ENCODE measurements at places on chromosomes 6 and 20.

DNA sequence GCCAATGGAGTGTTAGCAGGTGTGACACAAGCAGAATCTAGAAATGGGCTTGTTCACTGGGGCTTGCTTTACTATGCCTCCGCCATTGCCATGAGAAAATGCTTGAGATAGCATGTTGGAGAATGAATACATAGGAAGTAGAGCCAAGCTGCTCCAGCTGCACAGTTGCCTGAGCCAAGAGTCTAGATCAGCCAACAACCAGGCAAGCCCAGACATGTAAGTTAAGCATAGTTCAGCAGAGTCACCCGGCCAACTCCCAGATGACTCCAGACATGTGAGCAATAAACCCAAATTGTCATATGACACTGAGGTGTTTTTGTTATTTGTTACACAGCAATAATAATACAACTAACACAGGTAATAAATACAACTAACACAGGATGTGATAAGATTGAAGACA, 167.9 kb downstream of the HAO1 start:
- no peak for DNase-seq

GRCh38 chr6:11987386-11987785, 24.7 kb upstream of the HIVEP1 start:
- DNase-seq = no peak

GRCh38 chr6:75776461-75776860, 27.4 kb downstream of the MYO6 start:
- DNase-seq = no peak

DNA sequence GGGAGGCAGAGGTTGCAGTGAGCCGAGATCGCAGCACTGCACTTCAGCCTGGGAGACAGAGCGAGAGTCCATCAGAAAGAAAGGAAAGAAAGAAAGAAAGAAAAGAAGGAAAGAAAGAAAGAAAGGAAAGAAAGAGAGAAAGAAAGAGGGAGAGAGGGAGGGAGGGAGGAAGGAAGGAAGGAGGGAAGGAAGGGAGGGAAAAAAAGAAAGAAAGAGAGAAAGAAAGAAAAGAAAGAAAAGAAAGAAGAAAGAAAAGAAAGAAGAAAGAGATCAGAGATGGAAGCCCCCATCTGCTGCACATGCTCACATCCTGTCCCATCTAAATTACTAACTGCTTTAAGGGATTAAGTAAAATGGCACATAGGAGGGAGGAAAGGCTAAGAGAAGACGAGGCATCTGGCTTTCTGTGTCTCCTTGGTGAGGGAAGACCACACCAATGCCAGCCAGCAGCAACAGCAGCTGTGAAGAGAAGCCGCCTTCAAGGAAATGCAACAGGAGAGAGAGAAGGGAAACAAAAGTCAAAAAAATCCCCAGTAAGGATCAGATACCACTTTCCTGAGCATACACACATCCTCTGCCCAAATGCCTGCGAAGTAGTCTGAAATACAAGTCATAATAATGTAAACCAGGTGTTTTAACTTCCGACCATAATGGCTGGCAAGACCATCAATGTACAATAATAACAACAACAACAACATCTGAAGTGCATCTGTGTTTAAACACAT, 300.2 kb upstream of the JARID2 start:
- no peak for DNase-seq

GRCh38 chr6:23454080-23454976, 671.7 kb upstream of the NRSN1 start:
- DNase-seq = no peak

- DNase-seq = no peak
Observed at GRCh38 chr6:134732763-134733162, 217.1 kb downstream of the ALDH8A1 start.

DNA sequence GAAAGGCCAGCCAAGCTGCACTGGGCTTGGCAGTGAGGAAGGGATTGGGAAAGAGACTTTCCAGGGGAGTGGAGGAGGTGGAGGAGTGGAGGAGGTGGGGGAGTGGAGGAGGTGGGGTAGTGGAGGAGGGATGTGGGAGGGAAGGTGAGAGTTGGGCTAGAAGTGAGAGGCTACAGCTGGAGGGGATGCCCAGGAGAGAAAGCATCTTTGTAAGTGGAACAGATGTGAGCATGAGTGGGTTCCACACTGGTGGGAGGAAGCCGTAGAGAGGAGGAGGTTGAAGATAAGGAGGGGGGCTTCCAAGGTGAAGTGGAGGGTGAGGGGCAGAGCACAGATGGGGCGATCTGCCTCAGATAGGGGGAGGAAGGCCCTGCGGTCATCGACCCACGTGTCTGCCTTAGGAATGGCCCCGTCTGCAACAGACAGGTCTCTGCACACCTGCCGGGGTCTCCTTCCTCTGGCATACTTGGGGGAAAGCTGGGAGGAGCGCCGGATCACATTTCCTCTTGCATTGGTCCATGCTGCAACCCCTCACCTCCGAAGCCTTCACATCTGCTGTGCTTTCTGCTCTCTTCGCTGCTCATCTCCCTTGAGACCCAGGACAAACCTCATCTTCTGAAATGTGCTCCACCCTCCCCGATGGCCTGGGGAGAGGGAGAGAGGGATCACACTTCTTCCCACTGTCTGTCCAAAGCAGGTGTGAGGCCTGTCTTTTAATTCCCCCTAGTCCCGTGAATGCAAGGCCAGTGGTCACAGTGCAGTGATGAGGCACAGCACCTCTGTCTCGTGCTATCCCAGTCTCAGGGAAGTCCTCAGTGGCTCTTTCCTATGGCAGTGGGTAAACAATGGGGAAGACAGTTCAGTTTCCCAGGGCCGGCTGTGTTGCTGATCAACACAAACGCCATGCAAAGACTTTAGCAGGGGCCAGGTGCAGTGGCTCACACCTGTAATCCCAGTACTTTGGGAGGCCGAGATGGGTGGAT, 48.6 kb upstream of the SNX9 start:
- DNase-seq = no peak

- DNase-seq = peak; percentile 55
Observed at GRCh38 chr20:5780846-5781217, 30.6 kb downstream of the SHLD1 start.

GRCh38 chr6:2939315-2940009, 31.9 kb downstream of the SERPINB6 start:
- no peak for DNase-seq

DNA sequence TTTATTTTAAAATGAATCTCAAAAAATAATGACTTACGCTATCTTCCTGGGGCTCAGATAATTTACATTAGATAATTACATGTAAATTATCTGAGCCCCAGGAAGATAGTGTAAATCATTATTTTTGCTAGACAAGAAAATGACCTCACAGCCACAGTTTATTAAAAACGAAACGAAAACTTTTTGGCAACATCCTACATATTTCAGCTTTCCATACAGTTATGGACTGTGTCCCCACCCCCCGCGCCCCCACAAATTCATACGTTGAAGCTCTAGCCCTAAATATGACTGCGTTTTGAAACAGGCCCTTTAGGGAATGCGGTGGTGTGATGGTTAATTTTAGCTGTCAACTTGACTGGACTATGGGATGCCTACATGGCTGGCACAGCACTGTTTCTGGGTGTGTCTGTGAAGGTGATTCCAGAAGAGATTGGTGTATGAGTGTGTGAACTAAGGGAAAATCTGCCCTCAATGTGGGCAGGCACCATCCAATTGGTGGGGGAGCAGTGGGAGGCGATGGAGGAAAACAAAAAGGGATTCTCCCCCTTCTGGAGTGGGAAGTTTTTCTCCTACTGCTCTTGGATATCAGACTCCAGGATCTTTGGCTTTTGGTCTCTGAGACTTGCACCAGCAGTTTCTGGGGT, 52.6 kb downstream of the TRPC4AP start:
- DNase-seq = no peak

DNA sequence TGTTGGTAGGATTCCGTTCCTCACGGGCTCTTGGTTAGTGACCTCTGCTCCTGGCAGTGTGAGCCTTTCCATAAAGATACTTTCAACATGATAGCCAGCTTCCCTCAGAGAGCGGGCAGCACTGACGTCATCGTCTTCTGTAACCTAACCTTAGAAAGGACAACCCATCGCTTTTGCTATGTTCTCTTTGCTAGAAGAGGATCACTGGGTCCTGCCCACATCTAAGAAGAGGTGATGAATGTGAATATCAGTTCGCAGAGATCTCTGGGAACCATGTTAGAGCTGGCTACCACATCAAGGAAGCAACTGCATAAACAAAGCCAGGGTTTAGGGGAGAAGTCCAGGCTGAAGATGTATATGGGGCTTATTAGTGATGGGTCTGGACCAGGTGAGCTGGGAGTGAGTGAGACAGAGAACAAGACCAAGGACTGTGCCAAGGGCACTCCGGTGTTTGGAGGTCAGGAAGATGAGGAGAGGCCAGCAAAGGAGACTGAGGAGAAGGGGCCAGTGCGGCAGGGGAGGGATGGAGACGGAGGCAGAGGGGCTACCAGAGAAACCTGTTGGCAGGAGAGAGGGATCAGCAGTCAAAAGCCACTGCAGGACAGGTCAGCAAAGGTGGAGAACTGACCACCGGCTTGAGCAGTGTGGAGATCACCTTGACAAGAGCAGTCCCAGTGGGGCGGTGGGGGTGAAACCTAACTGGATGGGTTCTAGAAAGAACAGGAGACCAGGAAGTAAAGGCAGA, 39.7 kb downstream of the PIM1 start:
- DNase-seq = peak; percentile 56

DNA sequence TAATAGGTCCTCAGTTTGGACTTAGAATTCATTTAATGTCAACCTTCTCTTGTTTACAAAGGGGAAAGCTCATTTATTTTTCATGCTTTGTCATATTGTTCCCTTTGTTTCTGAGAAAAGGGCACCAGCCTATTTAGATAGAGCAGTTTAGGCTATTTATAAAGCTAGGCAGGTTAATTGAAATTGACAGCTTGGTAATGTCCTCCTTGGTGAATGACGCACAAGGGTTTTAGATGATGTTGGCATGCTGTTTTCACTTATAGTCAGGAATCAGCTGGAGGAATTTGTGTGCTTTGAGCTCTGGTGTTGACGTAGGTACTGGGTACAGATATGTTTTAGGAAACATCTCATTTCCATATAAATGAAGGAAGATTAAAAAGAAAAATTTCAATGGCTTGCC, 45.2 kb downstream of the BCKDHB start:
- DNase-seq = no peak

DNA sequence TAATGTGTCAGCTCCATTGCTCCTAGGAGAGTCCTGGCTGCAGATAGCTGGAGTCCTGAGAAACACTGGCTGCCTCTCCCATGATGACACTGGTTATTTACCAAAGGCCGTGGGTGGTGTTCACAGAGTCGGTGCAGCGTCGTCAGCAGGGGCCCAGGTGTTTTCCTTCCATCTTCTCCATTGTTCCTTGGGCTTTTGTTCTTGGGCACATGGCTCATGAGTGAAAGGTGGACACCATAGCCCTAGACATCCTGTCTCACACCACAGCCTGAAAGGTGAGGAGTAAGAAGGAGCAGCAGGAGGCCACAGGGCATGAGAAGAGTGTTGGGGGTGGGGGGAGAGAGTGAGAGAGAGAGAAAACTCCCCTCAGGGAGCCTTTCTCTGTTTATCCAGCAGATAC, 9.1 kb downstream of the CST5 start:
- DNase-seq = no peak

GRCh38 chr20:36604952-36605398, 604 bp upstream of the RAB5IF start:
- peak; percentile 67 for DNase-seq

GRCh38 chr6:67717281-67717680, 917.8 kb upstream of the ADGRB3 start:
- no peak for DNase-seq

DNA sequence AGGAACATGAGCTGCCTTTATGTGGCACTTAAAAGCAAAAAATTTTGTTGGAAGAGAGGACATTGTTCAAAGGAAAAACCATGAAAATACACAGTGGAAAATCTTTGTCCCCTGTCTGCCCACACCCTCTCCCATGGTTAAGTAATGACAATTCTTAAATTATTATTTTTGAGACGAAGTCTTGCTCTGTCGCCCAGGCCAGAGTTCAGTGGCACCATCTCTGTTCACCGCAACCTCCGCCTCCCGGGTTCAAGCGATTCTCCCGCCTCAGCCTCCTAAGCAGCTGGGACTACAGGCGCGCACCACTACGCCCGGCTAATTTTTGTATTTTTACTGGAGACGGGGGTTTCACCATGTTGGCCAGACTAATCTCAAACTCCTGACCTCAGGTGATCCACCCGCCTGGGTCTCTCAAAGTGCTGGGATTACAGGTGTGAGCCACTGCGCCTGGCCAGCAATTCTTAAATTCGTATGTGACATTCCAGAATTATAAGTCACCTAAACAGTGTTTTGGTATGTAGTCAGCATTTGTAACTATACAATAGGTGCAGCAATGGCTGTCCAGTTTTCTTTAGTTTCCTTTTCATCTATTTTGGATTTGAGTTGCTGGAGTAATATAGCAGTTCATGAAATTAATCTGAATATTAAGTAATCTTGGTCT, 636 bp upstream of the SSR1 start:
- DNase-seq = no peak

DNA sequence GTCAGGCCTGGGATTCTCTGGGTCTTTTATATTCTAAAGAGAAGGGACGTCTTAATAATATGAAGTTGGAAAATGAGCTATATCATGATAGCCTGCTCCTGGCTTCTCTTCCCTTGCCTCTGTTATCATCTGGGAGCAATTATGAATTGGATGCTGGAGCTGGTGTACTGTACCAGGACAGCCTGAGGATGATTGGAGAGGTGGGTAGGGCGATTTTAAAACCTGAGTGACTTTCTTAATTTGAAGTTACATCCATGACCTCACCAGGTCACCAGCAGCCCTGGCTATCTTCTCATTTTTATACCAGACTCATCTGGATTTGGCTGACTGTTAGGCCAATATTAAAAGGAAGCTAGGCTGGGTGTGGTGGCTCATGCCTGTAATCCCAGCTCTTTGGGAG, 317.6 kb downstream of the CLIC5 start:
- DNase-seq = no peak

GRCh38 chr6:111566222-111566734, 39.4 kb downstream of the TRAF3IP2 start:
- no peak for DNase-seq

GRCh38 chr6:18985061-18985460, 597.9 kb downstream of the RNF144B start:
- DNase-seq = no peak

DNA sequence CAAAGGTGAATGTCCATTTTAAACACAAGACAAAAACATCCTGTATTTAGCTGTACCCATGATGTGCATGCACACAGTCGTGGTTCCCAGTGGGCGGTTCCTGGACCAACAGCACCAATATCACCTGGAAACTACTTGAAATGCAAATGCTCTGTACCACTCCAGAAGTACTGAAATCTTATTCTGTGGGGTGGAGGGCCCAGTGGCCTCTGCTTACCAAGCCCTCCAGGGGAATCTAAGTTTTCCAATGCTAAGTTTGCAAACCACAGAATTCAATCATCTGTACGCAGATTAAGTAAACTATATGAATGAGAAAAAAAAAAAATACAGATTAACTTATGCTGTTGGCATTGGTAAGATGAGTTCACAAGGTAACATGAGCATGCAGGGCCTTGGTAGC, 14.1 kb downstream of the TRMT6 start:
- DNase-seq = no peak

GRCh38 chr6:136378888-136379287, 89.2 kb upstream of the BCLAF1 start:
- DNase-seq = no peak

Data from activated CD4-positive, alpha-beta T cell treated with anti-CD3 and anti-CD28 coated beads, Interleukin-10, Interleukin-2, amounts not matched to agents 100 ng/mL and 50 ng/mL, durations not matched to agents 16 hours and 8 hours (primary cell).